ENCODE measurements at places on chromosomes 1 and 21.

- peak; percentile 5 for DNase-seq
These were observed 71.4 kb downstream of the FNBP1L start for GRCh38 chr1:93519199-93519829.

- DNase-seq: peak; percentile 76
These were observed 161.4 kb downstream of the SLC35F3 start for GRCh38 chr1:234065794-234066447.

- DNase-seq: no peak
These were observed 36.7 kb downstream of the EGLN1 start for GRCh38 chr1:231385416-231385748.

- DNase-seq: no peak
These were observed 94.3 kb downstream of the VAV3 start for GRCh38 chr1:107870696-107871095.

DNA sequence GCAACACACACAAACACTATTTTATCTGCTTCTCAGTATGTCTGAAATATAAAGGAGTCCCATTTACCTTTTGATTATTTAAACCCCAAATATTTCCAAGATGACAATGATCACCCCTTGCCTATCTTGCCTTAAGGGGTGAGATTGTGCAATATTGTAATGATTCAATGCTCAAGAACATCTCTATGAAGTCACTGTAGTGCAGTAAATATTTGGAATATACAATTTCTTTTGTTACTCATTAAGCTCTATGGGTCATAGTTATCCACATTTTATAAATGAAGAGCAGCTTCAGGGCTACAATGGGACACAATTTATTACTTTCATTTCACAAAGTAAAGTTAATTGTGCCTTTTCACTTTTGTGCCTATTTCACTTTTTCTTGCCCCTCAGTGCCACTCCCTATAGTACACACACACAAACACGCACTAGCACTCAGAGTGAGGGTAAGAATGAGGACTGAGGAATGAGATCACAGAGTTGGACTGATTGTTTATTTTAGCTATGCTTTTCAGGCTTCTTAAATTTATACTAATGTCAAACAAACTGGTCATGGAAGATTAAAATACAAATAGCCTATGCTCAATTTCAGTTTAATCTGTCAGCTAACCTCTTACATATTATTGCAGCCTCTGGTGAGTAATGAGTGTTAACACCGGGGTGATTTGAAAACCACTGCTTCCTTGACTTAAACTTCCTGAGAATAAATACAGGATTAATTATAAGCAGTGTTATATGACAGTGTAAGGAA, 521.0 kb upstream of the B3GALT2 start:
- DNase-seq: no peak

GRCh38 chr21:21624674-21625073, 626.5 kb downstream of the NCAM2 start:
- no peak for DNase-seq

GRCh38 chr1:93740157-93740556, 58.5 kb upstream of the BCAR3 start:
- no peak for DNase-seq

- DNase-seq: peak; percentile 82
These were observed 77.0 kb downstream of the MORN1 start for GRCh38 chr1:2314273-2314802.

DNA sequence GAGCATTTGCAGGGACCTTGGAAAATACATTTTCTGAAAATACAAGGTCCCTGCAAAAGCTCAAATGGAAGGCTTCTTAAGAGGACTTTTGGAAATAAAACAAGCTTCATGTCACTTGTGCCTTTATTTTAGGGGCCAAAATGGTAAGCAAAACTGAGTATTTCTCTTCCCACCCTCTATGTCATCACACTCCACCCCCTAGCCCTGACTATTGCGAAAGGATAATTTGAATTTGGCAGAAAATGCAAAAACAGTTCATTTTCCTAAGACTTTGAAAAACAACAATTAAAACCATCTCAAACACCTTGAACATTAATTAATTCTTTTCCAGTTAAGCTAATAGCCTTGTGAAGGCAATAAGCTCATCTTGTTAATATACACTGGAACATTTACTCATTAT, 201.7 kb downstream of the TM2D1 start:
- DNase-seq: no peak

- DNase-seq: peak; percentile 51
These were observed 721 bp downstream of the PBXIP1 start for GRCh38 chr1:154955039-154955717.

GRCh38 chr1:224510880-224511645, 76.5 kb upstream of the WDR26 start:
- DNase-seq: no peak

- DNase-seq: no peak
These were observed 1040.7 kb upstream of the B3GALT2 start for GRCh38 chr1:194227161-194227560.

- no peak for DNase-seq
These were observed 68.4 kb upstream of the EDEM3 start for GRCh38 chr1:184823080-184823479.

DNA sequence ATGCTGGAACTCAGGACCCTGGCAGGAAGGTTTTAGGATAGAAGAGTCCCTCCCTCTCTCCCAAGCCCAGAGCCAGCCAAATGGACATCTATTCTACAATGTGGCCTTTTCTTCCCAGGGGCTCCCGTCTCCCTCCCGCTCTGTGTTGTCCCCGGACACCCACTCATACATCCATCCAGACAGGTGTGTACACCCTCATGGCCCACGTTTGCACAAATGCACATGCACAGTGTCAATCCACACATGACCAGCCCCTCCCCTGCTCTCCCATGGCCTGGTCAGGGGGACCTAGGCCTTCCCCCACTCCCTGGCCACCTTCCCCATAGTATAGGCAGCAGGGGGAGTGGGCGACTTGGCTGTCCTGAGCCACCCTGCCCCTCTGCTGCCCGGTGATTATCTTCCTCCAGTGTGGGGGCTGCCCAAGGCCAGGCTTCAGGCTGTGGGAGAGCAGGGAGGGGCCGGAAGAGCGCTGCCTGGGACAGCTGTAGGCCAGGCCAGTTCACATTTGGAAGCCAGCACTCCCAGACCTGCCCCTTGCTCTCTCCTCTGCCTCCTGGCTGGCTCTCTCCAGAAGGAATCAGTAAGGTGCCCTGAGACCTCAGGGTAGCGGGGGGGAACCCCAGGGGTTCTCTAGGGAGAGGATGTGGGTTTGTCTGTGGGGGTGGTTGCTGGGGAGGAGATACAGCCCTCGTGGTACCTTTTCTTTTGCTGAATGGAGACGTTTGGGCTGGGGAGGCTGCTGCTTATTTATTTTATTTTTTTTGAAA, 4.1 kb upstream of the PTPN7 start:
- DNase-seq: no peak

DNA sequence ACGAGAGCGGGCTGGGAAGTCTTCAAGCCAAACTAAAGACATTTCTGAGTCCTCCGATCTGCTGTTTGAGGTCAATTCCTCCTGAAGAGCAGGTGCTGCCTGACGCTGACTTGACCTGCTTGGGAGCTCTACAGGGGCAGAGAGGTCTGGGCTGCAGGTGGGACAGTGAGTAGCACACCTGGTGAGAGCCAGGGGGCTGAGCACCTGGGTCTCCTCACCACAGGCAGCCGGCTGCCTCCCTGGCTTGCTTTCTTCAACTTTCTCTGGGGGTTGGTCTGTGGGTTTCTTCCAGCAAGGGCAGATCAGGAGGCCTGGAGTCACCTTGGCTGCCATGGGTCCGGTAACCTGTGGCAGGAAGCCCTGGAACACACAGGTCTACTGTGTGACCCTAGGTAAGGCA, 107.4 kb upstream of the EDN2 start:
- DNase-seq: no peak

DNA sequence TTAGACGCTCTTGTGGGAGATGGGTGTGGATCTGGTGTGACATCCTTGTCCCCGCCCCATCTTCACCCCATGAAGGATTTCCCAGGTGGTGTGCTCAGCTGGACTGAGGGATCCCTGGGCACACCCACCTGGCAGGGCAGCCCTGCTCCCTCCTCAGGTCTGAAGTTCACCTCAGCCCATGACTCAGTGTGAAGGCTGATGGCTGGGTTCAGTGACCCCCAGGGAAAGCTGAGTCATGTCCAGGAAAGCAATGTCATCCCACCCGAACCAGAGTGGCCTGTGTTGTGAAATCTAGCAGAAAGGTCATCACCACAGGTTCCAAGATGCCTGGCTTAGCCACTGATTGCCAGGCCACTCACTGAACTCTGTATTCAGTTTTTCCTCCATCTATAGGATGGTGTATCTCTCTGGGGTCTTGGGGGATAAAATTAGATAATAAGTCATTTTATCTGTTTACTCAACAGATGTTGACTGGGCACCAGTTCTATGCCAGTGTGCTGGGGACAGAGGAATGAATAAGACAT, 97.7 kb upstream of the JUN start:
- DNase-seq: peak; percentile 50

DNA sequence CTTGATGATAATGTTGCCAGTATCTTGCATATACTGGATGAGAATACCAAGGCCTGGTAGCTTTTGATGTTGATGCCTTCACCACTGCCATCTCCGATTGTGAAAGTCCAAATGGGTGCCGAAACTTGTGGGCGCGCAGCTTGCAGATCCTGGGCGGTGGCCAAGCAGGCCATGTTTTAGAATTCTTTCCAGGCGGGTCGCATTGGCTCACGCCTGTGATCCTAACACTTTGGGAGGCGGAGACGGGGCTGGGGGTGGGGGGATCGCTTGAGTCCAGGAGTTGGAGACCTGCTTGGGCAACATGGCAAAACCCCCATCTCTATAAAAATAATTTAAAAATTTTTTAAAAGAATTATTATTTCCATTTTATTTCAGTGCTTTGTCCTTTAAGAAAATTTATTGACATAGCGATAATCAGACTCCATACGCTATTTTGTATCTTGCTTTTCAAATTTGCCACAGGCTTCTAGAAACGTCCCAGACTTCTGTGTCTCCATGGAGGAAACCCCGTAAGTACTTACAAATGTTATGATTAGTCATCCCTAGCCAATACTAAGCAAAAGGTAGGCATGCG, 592 bp upstream of the ZNF326 start:
- no peak for DNase-seq
